ENCODE measurements at places on chromosomes 5 and 9.

- no peak for DNase-seq
Observed at GRCh38 chr9:13436591-13436990, 157.1 kb upstream of the MPDZ start.

- no peak for DNase-seq
Observed at GRCh38 chr5:33230467-33231078, 210.2 kb upstream of the TARS1 start.

- no peak for DNase-seq
Observed at GRCh38 chr9:37859043-37859442, 44.9 kb downstream of the SLC25A51 start.

DNA sequence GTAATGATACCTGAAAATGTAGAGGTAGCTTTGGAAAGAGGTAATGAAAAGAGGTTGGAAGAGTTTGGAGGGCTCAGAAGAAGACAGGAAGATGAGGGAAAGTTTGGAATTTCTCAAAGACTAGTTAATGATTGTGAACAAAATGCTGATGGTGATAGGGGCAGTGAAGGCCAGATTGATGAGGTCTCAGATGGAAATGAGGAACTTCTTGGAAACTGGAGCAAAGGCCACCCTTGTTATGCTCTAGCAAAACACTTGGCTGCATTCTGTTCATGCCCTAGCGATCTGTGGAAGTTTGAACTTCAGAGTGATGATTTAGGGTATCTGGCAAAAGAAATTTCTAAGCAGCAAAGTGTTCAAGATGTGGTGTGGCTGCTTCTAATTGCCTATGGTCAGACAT, 161.2 kb upstream of the SPEF2 start:
- DNase-seq: no peak

Data from liver (tissue), 10 donors.